ENCODE measurements at places on chromosomes 11 and 22. TPM values are rescaled to one million over a fixed set of nuclear protein-coding genes. Genes with fewer than 3 reads are reported as not detected.
A peak's percentile ranks its signal among the peaks of the same experiment; 100 is the strongest.

- DNase-seq, result no peak
Measured at GRCh38 chr11:69823641-69824265, 4.5 kb upstream of the FGF3 start.

DNA sequence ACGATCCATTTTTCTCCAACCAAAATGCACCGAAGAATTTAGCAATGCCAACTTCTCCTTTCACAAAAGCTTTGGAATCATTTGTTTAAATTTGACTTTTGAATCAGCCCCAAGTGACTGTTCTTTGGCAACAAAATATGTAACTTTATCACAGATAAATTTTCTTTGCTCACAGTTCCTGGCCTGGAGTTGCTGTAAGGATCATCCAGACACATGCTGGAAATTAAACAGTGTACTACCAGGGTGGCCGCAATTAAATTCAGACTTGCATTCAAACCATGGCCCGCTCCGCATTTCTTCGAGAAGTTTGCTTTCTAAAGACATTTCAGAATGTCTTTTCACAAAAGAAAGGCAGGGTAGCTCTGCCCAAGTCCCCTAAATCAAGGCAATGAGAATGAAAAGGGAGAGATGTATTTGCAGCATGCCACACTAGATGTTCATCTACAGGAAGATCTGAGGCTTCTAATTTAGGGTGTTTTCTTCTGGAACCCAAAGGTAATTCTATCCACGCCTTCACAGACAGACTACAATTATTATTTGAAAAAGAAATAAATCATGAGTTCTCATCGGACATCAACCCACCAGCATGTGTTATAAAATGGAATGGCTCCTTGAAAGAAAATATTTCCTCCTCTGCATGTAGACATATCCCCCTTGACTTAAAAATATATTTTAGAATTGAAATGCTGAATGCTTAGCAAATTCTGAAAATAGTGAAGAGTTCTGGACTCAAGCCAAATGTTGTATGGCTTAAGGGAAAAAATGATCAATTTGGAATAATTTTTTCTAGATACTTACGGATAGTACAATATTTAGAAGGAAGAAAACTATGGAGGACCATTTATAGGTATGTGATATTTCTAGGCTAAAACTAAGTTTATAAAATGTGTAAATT is 189.7 kb upstream of the BLID start:
- DNase-seq, result no peak

DNA sequence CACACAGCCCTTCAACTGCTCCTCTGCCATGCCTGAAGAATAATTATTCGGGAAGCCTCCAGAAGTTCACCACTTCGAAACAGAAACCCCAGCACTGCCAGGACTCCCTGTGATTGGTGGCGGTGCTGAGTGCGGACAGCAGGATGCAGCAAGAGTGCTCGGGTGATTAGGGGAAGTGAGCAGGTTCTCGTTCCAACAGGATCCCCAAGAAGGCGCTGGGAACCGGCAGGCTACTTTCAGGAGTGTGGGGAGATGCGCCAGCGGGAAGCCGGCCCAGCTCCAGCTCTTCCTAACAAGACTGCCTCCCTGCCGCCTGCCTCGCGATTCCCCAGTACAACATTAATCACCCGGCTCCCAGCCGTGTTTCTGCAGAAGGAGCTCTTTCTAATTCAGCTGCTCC is 630.2 kb downstream of the BRD1 start:
- no peak for DNase-seq

Gene DDI1
- total RNA-seq, result not detected

Gene OR2AT4
- total RNA-seq, result not detected

- DNase-seq, result no peak
Measured at GRCh38 chr11:107675902-107676301, 36.0 kb downstream of the SLN start.

Gene DDB1
- 281 TPM for total RNA-seq

Gene FAM227A
- 8.9 TPM for total RNA-seq

Gene GRM5
- 0.15 TPM for total RNA-seq

Gene TRPC6
- total RNA-seq, result not detected

Gene RAB3IL1
- 0.35 TPM for total RNA-seq

- DNase-seq, result peak; percentile 11
Measured at GRCh38 chr11:3169255-3170043, 4.3 kb upstream of the OSBPL5 start.

Gene KLHL35
- 0.70 TPM for total RNA-seq

- DNase-seq, result no peak
Measured at GRCh38 chr22:49574205-49574880, 253.3 kb downstream of the BRD1 start.

Gene HORMAD2
- 1.0 TPM for total RNA-seq

DNA sequence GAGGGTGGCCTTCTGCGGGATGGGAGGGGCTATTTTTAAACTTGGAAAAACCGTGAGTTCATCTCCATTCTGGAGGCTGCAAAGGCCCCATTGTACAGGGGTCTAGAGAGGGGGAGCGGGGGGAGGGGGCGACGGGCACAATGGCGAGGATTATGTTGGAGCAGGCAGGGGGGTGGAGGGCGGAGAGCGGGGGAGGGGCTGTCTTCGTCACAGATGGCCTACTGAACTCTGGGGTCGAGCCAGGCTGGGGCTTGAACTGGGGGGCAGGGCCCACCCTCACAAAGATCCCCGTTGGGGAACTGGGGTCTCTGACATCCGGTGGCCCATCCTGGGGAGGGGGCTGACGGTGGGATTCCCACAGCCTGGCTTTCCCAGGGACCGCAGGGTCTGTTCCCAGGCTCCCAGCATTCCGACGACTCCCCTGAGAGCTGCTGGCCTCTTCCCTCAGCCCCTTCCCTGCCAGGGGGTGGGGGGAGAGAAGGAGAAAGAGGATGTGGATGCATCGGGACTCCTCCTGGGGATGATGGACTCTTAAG is 3.4 kb upstream of the MCAM start:
- DNase-seq, result no peak

Gene RPS3
- total RNA-seq, result 1,094 TPM

GRCh38 chr11:119828006-119828405 is 99.0 kb upstream of the NECTIN1 start:
- no peak for DNase-seq

Data from renal cortical epithelial cell (primary cell).